Upper lobe of right lung (tissue), 1 donor: ENCODE measurements at places on chromosomes 4 and X. TPM values are rescaled to one million over a fixed set of nuclear protein-coding genes. Genes with fewer than 3 reads are reported as not detected.

The SYP gene
- total RNA-seq = 3.5 TPM

The VCX3A gene
- not detected for total RNA-seq

DNA sequence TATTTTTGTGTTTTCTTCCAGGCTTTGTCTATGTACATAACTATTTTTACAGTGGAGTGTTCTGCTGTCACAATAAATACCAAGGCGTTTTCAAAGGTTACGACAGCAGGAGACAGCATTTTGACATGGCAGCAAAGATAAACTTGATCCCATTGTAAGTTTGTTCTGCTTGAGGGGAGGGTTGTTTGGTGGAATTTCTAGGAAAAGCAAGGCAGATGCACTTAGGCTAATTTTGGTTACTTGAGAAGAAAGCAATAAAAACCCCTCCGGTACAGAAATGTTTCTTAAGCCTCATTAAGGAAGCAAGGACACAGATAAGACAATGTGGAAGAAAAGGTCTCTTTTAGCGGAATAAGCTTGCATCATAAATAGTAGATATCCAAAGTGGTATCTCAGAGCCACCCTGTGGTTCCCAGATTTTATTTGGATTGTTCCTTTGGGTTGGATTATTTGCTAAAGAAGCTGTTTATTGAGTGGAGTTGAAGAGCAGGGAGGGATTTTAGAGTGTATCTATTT is 54.3 kb downstream of the CLCN5 start:
- no peak for DNase-seq

GRCh38 chrX:153411255-153411987 is at the start of gene ZFP92:
ZFP92 (plus strand) TSS chrX:153411472; CDS start chrX:153418323, 6,851 bp downstream.
- peak; percentile 79 for DNase-seq

DNA sequence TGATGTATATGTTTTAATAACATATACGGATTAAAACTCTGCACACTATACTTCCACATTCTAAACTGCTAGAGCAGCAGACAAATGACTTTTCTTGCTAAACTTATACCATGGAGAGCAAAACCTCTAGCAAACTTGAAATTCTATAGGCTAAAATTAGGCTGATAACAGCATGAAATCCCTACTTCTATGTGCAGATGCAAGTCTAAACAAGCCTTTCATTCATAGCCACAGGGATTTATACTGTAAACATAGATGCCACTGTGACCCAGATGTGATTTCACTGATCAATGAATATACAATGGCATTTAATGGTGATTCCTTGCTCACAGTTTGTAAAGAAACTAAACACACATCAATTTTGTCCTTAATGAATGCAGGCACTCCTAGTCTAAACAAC is 151.0 kb downstream of the ANTXR2 start:
- DNase-seq = no peak

The TLL1 gene
- total RNA-seq = 9.6 TPM
